ENCODE measurements at places on chromosomes 13 and 19. TPM values are rescaled to one million over a fixed set of nuclear protein-coding genes. Genes with fewer than 3 reads are reported as not detected.

TDRD12 gene
- total RNA-seq = not detected

MED4 gene
- 46.1 TPM for total RNA-seq

MYO1F gene
- total RNA-seq = 63.8 TPM

- DNase-seq = no peak
Observed at GRCh38 chr13:88526186-88526852, 855.1 kb downstream of the SLITRK5 start.

GRCh38 chr13:76708138-76708688 is 178.0 kb downstream of the KCTD12 start:
- DNase-seq = no peak

DNA sequence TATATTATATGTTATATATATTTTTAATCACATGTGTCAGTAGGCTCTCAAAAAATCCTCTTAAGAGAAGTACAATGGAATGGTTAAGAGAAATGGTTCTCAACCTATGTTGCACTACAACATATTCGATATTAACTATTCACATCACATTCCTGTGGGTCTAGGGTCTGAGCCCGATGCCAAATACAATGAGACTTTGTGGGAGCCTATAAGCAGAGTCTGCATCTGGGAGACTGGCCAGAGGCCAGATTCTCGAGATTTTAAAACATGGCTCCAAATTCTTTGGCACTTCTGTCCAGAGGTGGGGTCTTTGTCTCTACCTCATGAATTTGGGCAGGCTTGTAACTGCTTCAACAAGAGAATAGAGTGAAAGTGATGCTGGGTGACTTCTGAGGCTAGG is 79.4 kb upstream of the NBEA start:
- DNase-seq = no peak

All from aorta (tissue), 5 donors.